Immature natural killer cell (primary cell): ENCODE measurements at places on chromosomes 6 and 20.

GRCh38 chr20:7366189-7366588, 574.1 kb downstream of the HAO1 start:
- DNase-seq, result no peak

DNA sequence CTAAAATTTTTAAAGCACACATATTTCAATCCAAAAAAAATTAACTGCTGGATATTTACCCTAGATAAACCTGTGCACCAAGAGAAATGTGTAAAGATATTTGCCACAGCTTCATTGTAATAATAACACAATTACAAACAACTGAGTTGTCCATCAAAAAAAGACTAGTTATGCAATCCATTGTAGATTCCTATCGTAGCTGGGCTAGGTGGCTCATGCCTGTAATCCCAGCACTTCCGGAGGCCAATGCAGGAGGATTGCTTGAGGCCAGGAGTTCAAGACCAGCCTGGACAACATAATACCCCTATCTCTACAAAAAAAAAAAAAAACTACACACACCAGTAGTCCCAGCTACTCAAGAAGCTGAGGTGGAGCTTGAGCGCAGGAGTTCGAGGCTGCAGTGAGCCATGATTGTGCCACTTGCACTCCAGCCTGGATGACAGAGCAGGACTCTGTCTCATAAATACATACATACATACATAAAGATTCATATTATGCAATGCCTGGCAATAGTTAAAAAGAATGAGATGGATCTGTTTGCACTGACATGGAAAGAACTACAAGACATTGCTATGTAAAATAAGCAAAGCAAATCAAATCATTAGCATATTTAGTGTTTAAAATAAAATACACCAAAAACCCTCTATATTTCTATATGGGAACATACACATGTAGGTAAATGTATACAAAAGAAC, 56.5 kb upstream of the CCDC28A start:
- no peak for DNase-seq

- DNase-seq, result peak; percentile 48
These were observed 815 bp upstream of the ITPR3 start for GRCh38 chr6:33620158-33620855.

GRCh38 chr6:127148511-127148910, 30.0 kb downstream of the RSPO3 start:
- no peak for DNase-seq

- DNase-seq, result no peak
These were observed 220.0 kb downstream of the ZFAND3 start for GRCh38 chr6:38039502-38039901.

- no peak for DNase-seq
These were observed 655.4 kb upstream of the PTCHD4 start for GRCh38 chr6:48766349-48766748.

- DNase-seq, result no peak
These were observed 11.6 kb upstream of the TAAR9 start for GRCh38 chr6:132526461-132526860.

GRCh38 chr6:106155219-106155830, 69.2 kb downstream of the PRDM1 start:
- DNase-seq, result no peak

DNA sequence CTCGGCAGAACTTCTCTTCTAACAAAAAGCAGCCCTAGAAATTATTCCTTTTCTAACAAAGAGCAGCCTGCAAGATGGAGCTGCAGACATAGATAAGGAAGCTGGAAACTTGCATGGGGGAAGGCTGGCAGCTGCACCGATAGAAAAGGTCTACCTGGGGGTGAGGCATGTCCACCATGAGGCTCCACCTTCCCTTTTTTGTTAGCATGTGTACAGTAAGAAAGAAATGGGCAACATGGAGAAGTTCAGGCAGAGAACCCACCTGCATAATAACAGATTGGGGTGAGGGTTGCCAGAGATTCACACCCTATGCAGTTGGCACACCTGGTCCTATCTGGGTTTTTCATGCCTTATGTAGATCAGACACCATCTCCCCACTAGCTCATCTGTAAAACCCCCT, 25.4 kb downstream of the ZNF311 start:
- DNase-seq, result no peak

DNA sequence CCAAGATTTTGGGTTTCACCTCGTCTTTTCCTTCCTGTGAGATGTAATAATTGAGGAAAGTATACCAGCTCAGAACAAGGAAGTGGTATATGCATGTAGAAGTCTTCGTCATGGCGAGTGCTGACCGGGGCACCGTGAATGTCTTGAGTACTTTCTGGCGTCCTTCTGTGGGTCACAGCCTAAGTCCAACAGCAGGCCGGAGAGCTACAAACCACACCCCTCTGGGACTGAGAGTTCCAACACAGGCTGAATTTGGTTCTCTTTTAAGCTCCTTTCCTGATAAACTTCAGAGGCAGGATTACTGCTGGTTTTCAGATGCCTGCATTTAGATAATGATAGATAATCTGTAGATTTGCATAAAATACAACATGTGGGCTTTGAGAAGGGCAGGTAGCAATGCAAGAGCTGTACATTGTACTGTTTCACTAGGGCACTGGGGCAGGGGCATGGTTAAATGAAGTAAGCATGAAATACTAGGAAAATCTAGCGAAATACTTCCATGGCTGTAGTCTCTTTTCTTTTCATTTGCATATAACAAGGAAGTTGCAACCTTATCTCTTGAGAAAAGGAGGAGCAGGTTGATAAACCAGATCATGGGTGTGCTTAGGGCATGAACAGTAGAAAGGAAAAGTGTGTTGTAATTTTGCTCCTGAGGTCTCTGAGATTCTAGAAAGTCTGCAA, at the start of gene ADTRP:
ADTRP (minus strand) TSS at position 156 of the 681 bp plus-strand sequence; CDS start at position 112, 44 bp downstream.
- no peak for DNase-seq

DNA sequence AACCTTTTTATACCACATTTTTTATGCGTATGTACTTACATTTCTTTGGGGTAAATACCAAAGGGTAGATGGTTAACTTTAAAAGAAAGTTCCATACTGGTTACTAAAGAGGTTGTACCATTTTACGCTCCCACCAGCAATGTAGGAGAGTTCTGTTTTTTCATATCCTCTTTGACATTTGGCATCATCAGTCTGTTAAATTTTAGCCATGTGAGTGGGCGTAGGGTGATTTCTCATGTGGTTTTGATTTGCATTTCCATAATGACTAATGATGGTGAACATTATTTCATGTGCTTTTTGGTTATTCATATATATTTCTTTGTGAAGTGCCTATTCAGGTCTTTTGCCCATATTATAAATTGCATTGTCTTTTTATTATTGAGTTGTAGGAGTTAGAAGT, 194.2 kb downstream of the PRL start:
- DNase-seq, result no peak

GRCh38 chr6:96582436-96582835, 19.5 kb downstream of the FHL5 start:
- no peak for DNase-seq

- DNase-seq, result no peak
These were observed 500.8 kb downstream of the ADGRB3 start for GRCh38 chr6:69135927-69136326.
